ENCODE measurements at places on chromosomes 1 and 21.

DNA sequence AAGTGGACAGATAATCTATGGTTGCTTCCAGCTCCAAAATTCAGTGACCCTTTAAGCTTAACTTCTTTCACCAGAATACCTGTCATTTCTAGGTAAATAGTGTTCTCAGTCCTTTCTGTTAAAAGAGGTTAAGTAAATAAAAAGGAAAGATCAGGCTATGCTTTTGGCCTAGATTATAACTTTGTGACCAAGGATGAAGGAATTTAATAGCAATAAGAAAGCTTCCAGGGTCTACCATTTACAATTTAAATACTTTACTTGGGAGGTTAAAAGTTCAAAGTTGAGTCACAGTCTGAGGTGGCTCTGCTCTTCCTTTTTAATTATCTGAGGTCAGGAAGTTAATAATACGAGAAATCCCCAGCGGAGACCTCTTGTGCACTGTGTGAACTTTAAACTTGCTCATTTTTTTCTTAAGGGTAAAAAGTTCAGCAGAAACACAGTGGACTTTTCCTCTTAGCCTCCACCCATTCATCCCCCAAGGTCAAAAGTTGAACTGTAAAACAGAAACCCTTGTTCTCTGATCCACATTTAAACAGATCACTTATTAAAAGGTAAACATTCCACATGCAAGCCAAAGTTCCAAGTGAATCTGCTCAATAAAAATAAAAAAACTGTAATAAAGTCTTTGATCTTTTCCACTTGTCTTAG lies 187.1 kb downstream of the NRIP1 start:
- no peak for DNase-seq

GRCh38 chr1:86468501-86468977 lies at the start of gene CLCA1:
CLCA1 (plus strand) TSS chr1:86468927; CDS start chr1:86468972, 45 bp downstream.
- no peak for DNase-seq

GRCh38 chr1:12756768-12757413 lies 10.9 kb downstream of the CFAP107 start:
- DNase-seq, result no peak

DNA sequence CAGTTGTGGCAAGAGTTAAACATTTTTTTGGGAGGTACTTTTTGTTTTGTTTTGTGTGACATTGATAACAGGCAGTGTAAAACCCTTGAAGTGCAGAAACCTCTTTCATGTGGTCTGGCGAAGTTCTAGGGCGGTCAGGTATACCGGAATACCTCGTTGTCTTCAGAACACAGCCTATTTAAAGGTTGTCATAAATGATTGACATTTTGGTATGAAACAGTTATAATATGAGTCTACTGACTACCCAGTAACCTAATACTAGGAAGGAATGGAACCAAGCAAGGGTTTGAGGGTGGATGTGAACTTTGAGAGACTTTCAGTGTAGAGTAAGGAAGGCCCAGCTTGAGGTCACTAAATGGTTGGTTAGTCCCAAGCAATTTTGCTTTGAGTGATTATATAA lies 40.5 kb downstream of the PATJ start:
- no peak for DNase-seq

DNA sequence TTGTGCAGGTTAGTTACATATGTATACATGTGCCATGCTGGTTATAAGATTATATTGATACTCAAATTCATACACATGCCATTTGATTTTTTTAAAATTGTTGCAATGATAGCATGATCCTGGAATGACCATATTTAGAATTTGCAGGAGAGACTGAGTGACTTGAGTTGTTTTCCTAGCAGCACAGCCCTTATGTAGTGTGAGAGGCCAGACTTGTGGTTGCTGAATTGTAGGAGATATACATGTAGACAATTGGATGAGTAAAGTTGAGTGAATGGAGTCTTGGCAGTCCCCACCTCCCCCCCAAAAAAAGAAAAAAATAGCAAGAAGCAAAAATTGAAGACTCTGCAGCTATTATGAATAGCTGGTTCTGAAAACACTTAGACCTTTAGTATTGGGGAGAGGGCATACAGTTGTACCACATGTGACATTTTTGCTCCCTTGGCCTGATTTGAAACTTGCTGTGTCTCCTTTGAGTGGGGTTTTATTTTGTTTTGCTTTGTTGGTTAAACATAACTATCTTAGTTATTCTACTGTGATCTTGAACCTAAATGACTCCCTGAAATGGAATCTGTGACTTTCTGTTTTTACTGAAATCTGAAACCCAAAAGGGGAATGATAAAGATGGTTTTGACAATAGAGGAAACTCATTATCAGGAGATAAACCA lies 280.3 kb downstream of the HMCN1 start:
- DNase-seq, result peak; percentile 34

- DNase-seq, result no peak
Measured at GRCh38 chr1:117146072-117146471, 24.5 kb upstream of the TRIM45 start.

GRCh38 chr1:183694755-183695154 lies 41.6 kb upstream of the APOBEC4 start:
- DNase-seq, result no peak

- DNase-seq, result no peak
Measured at GRCh38 chr1:16073490-16074119, at the start of gene FAM131C. FAM131C (minus strand) TSS chr1:16073651; CDS start chr1:16073442, 209 bp downstream.

- DNase-seq, result no peak
Measured at GRCh38 chr1:239700667-239701066, 314.3 kb downstream of the CHRM3 start.

GRCh38 chr1:157849229-157849875 lies 7.7 kb upstream of the CD5L start:
- no peak for DNase-seq

- no peak for DNase-seq
Measured at GRCh38 chr1:234078143-234078542, 173.7 kb downstream of the SLC35F3 start.

- no peak for DNase-seq
Measured at GRCh38 chr1:237962985-237963384, 72.3 kb upstream of the ZP4 start.

DNA sequence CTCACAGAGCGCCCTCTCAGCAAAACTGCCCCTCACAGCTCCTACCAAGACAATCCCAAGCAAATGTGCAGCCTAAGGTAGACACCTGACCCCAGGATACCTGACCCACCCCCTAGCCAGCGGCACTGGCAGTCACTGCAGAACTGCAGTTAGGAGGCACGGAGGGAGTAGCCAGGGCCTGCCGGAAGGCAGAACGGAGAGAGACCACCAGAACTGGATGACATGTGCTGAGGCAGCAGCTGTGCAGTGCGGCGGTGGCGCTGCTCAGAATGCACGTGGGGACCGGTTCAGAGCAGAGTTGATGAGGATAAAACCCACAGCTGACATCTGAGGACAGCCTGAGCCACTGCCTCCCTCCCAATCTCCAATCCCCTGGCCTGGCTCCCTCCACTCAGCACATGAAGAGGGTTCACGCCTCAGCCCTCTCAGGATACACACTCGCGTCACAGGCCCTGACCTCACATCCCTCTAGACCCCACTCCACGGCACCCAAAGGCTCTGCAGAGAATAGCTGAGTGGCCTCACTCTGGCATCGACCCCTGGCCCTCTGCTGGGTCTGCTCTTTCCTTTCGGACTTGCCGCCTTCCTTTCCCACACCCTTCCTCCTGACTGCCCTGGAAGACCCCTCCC lies 29.6 kb downstream of the UBE2G2 start:
- no peak for DNase-seq

- no peak for DNase-seq
Measured at GRCh38 chr21:41631564-41632461, 123.9 kb upstream of the TMPRSS2 start.

DNA sequence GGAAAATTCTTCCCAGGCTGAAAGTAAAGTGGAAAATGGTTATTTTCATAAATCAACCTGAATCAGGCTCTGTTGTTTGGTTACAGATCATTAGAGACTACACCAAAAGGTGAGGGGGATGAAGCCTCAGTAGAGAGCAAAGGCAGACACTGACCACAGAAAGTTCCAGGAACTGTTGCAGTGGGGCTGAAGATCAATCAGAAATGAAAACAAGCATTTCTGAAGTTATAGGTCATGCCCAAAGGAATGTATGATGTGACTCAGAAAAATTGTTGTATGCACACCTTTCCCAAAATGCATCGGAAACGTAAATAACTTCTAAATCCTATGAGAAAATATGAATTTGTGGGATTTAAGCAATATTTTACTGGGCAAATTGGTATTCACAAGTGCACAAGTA lies 63.3 kb downstream of the FYB2 start:
- DNase-seq, result no peak

- no peak for DNase-seq
Measured at GRCh38 chr1:12279728-12280464, 50.1 kb downstream of the VPS13D start.

GRCh38 chr1:196567238-196567637 lies 41.0 kb downstream of the KCNT2 start:
- DNase-seq, result no peak

DNA sequence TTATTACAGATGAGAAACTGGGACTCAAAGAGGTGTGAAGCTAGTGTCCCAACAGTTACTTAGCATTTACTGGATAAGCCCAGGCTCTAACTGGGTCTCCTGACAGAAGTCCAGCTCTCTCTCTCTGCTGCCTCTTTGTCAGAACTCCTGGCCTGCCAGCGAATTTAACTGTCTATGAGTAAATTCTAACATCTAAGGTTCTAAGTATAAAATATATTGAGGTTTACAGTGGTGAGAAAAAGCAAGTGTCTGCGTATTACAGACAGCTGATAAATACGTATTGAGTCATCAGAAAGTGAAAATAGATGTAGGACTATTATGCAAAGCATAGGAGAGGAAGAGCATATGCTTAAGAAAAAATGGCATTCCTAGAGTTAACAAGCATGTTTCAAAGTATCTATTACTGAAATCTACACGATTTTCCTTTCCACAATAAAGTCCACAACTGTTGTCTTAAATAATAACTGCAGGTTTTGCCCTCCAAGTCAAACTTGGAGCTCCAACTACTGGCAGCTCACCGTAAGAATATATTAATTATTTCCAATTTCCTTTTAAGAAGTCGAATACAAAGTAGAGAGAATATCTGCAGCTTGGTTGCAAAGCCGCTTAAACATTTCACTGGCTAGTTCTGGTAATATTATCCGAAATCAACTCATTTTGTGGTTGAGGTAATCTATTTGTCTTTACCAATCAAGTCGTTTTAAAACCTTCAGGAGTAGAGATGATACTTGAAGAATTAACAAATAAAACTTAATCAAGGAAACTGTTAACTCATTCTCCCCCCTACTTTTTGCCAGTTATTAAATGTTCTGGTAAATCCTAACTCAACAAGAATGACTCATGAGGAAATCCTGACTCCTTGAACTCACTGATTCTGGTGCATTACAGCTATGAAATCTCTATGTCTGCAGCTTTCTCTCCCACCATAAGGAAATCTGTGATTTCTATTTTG lies 1.4 kb upstream of the RGS2 start:
- no peak for DNase-seq

GRCh38 chr1:53959664-53960250 lies 13.6 kb downstream of the LRRC42 start:
- DNase-seq, result no peak

- no peak for DNase-seq
Measured at GRCh38 chr1:52364235-52364839, 1.7 kb downstream of the CC2D1B start.

DNA sequence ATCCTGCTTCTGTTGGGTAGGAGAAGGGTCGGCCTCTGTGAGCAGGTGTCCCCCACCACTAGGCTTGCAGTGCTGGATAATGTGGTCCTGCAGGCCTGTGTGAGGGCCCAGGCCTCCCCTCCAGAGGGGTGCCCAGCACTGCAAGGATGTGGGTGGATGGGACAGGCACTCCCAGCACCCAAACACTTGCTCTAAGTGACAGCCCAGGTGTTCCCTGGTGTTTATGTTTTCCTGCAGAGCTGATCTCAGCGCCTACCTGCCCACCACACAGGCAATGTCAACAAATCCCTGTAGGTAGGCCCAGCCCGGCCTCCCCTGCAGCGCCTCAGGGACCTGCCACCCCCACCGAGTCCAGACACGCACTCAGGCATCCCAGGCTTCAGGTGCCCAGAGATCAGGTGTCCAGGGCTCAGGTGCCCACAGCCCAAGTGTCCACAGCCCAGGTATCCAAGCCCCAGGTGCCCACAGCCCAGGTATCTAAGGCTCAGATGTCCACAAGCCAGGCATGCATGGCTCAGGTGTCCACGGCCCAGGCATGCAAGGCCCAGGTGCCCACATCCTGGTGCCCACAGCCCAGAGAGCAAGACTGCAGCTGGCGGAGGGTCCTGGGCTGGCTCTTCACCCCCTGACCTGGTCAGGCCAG lies 59.2 kb downstream of the WNT9A start:
- no peak for DNase-seq

DNA sequence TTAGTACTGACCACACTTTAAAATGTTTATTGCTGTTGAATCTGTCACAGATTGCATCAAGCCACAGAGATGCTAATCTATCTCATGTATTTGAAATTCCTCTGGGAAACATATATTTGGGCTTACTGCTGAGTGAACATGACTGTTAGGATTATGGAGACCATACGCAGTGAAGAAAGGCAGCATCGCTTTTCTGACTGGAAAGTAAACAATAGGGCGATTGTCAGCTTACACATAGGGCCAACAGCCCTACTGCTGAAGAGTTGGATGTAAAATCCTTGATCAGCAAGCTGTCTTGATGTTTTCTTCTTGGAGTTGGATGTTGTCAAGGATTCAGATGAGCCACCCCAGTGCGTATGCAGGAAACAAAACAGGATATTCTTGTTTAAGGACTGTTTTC lies 368.7 kb upstream of the ADGRL2 start:
- no peak for DNase-seq

- DNase-seq, result no peak
Measured at GRCh38 chr1:22646384-22646783, 3.0 kb downstream of the C1QC start.

GRCh38 chr1:157101149-157101548 lies 1.5 kb upstream of the ETV3L start:
- DNase-seq, result no peak

DNA sequence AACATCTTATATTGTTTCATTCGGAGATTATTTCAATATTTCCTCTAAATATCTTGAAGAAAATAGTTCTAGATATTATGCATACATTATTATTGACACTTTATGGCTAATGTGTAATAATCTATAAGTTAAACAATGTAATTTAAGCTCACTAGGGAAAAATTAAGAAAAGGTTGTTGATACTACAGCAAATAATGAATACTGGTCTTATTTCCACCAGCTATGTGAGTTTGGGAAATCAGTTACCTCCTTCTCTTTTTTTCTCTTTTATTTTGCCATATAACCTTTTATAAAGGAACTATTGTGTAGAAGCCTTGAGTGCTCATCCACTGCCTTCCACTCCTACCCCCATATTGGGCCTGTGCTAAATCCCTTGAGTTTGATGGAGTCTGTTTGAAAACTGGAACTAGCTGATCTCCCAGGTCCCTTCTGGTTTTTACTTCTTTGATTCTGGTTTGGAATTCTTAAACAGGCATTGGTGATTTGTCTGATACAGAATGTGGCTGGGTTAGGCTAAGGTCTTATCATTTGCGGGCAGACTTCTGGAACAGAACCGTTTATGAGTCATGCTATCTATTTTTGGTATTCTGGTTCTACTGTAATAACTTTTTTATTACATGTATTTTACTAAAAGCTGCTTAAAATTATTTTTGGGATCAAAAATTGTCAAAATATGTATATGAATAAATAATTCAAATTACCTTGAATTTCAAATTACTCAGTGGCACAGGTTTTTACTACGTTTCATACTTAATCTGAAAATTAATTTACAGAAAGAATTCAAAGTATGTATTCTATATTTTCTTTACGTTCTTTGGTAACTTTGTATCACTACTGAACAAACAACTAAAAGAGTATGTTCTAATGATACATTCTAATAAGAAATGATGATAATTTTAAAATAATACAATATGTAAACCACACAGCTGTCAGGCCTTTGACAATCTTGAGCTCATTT lies 5.0 kb upstream of the CDC14A start:
- no peak for DNase-seq

- DNase-seq, result peak; percentile 89
Measured at GRCh38 chr1:87328272-87329050, at the start of gene LMO4. LMO4 (plus strand) TSS chr1:87328880; CDS start chr1:87332016, 3,136 bp downstream.

GRCh38 chr1:110283677-110284076 lies 55.5 kb upstream of the RBM15 start:
- DNase-seq, result no peak
